ENCODE measurements at places on chromosomes 1 and 21.

- H3K36me3 ChIP-seq: peaks cover 13% of the 10 kb centered on the region
- H3K4me1 ChIP-seq: peaks cover 44% of the 10 kb centered on the region
- H3K27ac ChIP-seq: no peak overlapping the region
- no peak overlapping the region for H3K4me3 ChIP-seq
- no peak for DNase-seq
These were observed 35.7 kb downstream of the DUSP10 start for GRCh38 chr1:221706191-221706590.

- H3K27ac ChIP-seq: no peak overlapping the region
- H3K27me3 ChIP-seq: no peaks in the 10 kb centered on the region
- H3K4me3 ChIP-seq: no peak overlapping the region
- H3K4me1 ChIP-seq: peaks cover 19% of the 10 kb centered on the region
These were observed 184.8 kb upstream of the RAB4A start for GRCh38 chr1:229086091-229086490.

DNA sequence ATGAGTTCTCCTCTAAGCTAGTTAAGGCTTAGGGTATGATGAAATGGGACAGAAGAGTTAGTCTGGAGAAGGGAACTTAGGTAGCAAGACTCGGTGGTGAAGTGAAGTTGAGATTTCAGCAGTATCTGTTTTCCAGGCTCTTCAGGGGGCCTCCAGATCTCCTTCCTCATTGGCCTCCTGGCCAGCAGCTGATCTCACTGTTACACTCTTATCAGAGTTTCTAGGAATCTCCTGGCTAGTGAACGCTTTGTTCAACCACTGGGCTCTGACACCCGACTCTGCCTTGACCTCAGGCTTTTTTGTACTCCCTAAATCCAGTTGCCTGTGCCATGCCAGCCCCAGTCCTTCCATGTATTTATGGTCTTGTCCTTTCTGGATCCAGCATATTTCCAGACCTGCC, 311.0 kb downstream of the ASTN1 start:
- H3K36me3 ChIP-seq: no peaks in the 10 kb centered on the region
- H3K4me1 ChIP-seq: no peaks in the 10 kb centered on the region
- no peaks in the 10 kb centered on the region for H3K27me3 ChIP-seq
- DNase-seq: no peak
- no peak overlapping the region for H3K27ac ChIP-seq
- no peak overlapping the region for H3K4me3 ChIP-seq

- 0 out of 2 replicates have a peak, but pooled peaks cover 2% of the 10 kb centered on the region for H3K36me3 ChIP-seq
- H3K4me1 ChIP-seq: peaks cover 43% of the 10 kb centered on the region
- peak; percentile 54 for DNase-seq
- H3K4me3 ChIP-seq: no peak overlapping the region
These were observed 13.6 kb downstream of the IPO9 start for GRCh38 chr1:201842472-201843027.

- H3K27me3 ChIP-seq: 0 out of 3 replicates have a peak, but pooled peaks cover 9% of the 10 kb centered on the region
- no peak overlapping the region for H3K27ac ChIP-seq
- H3K4me3 ChIP-seq: no peak overlapping the region
- peaks cover 41% of the 10 kb centered on the region for H3K4me1 ChIP-seq
- H3K36me3 ChIP-seq: no peaks in the 10 kb centered on the region
These were observed 3.1 kb upstream of the FNDC10 start for GRCh38 chr1:1602968-1603506.

DNA sequence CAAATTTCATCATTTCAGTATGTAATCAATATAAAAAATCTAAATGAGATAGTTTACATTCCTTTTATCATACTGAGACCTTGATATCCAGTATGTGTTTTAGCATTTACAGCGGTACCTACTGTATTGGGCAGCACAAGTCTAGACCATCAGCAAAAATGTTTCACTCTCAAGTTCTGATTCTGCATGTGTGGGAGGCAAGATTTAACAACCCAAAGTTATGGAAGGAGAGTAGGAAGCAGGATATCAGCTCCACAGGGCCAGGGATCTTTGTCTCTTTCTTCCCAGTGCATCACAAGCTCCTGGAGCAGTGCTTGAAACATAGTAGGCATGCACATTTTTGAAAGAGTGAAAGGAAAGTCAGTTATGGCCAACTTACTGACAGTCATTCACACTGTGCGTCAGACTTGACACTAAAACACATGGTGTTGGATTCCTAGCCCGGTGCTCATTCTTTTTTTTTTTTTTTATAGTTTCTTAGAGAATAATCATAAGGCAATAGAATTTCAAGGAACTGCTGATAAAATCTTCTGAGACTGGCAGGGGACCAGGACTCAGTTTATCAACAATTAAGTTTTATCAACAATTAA, 6.1 kb downstream of the TENT5C start:
- no peak overlapping the region for H3K27ac ChIP-seq
- DNase-seq: no peak
- H3K4me3 ChIP-seq: no peak overlapping the region
- H3K27me3 ChIP-seq: peaks cover 12% of the 10 kb centered on the region
- H3K36me3 ChIP-seq: no peaks in the 10 kb centered on the region
